ENCODE measurements at places on chromosomes 12 and 14. TPM values are rescaled to one million over a fixed set of nuclear protein-coding genes. Genes with fewer than 3 reads are reported as not detected.

Gene TNFAIP2
- 13.9 TPM for total RNA-seq

Gene ESYT1
- total RNA-seq: 72.6 TPM

Gene LGR5
- total RNA-seq: 8.3 TPM

Gene LRP1-AS
- not detected for total RNA-seq

Gene DHRS2
- total RNA-seq: 1.2 TPM

Gene LTB4R2
- total RNA-seq: 1.4 TPM

Gene AVPR1A
- total RNA-seq: 10.0 TPM

Gene MYO1A
- total RNA-seq: 0.69 TPM

Gene AQP2
- not detected for total RNA-seq

Gene KITLG
- 19.2 TPM for total RNA-seq

Gene CHGA
- 25.3 TPM for total RNA-seq

Gene CLEC2A
- total RNA-seq: not detected

Gene GUCY2C
- not detected for total RNA-seq

Gene KRT83
- not detected for total RNA-seq

Gene HNF1A
- not detected for total RNA-seq

Gene A2ML1
- total RNA-seq: 3.4 TPM

Gene BDKRB2
- total RNA-seq: 3.4 TPM

Gene NR1H4
- total RNA-seq: 2.9 TPM

Gene SSPN
- total RNA-seq: 23.2 TPM

Gene SLC25A21
- 4.5 TPM for total RNA-seq

Gene SLCO1C1
- total RNA-seq: 12.0 TPM

Gene NYNRIN
- total RNA-seq: 14.8 TPM
